ENCODE measurements at places on chromosomes 12 and 14.

DNA sequence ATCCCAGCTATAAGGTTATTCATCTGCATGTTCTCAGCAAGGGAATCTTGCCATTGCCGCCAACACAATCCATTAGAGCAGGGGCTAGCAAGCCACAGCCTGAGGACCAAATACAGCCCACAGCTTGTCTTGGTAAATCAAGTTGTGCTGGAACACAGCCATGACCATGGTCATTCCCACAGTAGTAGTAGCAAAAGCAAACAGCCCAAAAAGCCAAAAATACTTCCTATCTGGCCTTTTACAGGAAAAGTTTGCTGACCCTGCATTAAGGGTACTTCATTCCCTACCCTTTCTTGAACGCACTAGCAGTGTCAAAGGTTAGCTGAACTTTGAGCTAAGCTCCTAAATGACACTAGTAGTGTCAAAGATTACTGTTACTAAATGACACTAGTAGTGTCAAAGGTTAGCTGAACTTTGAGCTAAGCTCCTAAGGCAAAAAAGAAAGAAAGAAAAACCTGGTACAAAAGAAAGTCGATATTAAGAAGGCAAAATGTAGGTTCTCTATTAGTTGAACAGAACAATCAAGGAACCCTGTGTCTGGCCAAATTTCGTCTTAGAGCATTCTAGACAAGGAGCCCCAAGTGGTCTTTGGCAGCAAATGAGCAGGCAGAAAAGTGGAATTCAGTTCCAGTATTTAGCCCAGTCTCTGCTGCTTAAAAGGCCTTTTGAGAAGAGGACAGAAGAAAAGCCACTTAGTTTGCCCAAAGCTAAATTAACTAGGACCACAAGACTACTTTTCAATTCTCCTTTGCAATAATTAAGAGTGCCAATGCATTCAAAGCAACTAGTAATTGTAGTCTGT, 67.7 kb downstream of the NT5DC3 start:
- no peak for DNase-seq

DNA sequence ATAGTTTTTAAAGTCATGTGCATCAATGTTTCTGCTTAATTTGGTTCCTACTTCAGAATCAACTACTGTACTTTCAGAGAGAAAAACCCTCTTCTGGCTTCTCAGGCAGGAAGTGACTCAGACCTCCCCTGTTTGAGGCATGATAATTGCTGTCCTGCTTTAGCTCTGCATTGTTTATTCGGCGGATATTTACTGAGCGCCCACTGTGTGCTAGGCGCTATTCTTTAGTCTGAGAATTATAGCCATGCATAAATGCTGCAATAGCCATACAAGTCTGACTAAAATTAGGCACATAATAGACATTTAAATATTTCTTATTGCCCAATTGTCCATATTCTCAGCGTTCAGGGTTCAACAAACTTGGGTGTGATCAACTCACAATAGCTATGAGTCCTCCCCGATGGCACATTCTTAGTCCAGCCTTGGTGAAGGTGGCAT, 6.1 kb upstream of the AMIGO2 start:
- DNase-seq: no peak

GRCh38 chr14:90321891-90322290, 9.8 kb downstream of the NRDE2 start:
- no peak for DNase-seq

- no peak for DNase-seq
Observed at GRCh38 chr14:64620910-64621309, 71.1 kb downstream of the PPP1R36 start.

- DNase-seq: no peak
Observed at GRCh38 chr12:16606201-16606849, 363 bp upstream of the LMO3 start.

- no peak for DNase-seq
Observed at GRCh38 chr12:50387487-50387886, 8.9 kb downstream of the FAM186A start.

DNA sequence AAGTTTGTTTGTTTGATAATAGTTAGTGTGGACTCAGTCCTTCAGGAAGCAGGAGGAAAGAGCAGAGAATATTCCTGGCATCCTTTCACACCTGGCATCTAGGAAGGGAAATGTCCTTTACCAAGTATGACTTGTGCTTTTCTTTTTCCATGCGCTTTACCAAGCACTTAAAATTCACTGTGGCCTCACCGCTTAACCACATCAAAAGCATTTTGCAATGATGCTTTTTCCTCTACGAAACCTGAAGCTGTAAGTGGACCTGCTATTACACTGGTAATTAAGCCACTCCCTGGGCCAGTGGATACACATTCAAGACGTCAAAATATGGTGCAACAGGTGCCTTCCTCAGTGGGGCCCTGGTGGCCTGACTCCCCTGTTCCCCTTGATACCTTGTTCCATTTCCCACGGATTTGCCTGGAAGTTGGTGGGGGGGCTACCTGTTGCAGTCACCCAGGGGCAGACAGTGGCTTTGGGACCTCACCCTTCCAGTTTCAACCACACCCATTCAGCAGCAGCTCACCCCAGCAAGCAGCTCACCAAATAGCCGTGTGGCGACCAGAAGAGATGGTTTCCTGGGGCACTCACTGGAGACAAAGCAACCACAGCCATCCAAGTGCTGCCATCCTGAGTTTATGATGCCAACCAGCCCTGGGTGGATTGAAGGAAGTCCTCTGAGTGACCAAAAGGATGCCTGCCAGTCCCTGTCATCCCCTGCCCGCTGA, 14.2 kb upstream of the FZD10 start:
- no peak for DNase-seq

- DNase-seq: no peak
Observed at GRCh38 chr14:24250354-24250753, 7.9 kb upstream of the TINF2 start.

- DNase-seq: no peak
Observed at GRCh38 chr12:94879542-94879941, 124.0 kb downstream of the NDUFA12 start.

GRCh38 chr14:70027785-70028428, 148.7 kb downstream of the SMOC1 start:
- DNase-seq: no peak

DNA sequence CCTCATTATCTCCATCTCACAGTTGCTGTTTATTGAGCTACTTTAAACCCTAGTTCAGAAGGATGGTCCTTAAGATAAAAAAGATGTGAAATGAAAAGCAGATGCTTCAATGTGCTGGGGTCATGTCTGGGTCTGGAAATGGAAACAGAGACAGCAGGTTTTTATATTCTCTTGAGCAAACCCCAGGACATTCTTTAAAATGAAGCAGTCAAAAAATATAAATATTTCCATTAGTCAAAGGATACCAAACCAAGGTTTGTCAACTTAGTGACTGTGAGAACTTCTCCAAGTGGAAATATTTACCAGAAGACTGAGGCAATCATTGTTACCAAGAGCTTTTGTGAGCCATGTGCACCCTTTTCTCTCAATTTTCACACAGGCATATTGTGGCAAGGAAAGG, 102.5 kb upstream of the DIO2 start:
- no peak for DNase-seq

GRCh38 chr12:40828593-40828990, 136.4 kb downstream of the CNTN1 start:
- DNase-seq: no peak

- DNase-seq: no peak
Observed at GRCh38 chr12:54443446-54443845, 24.4 kb upstream of the ITGA5 start.

DNA sequence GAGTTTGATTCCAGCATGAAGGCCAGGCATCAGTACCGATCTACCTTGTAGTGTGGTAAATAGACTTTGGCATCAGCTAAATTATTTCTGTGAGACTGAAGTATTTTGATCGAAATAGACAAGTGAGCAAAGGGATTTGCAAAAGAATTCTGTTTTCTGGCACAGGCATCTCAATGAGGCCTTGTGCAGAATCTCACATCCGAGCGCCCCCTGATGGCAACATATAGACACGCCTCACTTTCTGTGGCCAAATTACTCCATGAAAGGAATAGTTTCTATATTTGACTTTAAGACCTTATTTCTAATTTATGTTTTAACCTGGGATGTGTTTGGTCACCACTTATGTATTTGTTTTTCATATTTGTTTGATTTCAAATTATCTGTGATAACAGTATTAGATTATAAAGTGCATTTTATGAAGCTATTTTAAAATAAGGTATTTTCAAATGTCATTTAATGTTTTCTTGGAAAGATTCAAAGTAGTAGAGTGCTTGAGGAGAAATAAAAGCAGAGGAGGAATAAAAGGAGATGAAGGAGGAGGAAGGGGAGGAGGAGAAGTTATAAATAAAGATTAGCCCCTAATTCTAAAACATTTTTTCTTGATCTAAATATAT, 731.9 kb downstream of the NRXN3 start:
- no peak for DNase-seq

DNA sequence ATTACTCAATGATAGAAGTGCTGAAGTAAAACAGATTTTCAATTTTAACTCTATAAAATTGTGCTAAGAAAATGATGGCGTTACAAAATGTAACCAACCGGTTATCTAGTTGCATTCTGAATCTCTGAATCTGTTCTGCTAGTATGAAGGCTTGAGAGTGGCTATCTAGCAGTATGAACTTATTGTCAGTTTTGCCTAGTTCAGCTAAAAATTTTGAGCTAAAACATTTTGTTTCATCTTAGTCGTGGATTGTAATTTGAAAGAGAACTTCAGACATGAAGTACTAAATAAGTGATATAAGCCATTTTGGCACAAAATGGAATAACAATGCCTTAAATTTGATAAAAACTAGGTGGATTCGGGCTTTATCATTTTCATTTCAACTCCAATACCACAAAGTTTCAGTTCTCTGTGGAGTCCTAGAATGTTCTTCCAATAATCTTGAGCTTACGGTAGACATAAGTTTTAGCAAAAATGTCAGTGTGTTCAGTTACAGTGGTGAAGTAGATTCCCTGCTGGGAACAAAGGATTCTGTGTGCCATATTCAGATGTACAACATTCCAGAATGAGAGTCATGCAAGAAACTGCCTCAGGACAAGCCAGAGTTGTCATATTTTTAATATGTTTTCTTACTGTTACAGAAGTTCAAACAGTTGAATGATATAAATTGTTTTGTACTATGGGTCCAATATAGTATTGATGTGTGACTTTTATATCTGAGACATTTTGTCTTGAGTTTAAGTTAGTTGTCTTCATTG, 28.1 kb downstream of the ATP6V1D start:
- DNase-seq: no peak

DNA sequence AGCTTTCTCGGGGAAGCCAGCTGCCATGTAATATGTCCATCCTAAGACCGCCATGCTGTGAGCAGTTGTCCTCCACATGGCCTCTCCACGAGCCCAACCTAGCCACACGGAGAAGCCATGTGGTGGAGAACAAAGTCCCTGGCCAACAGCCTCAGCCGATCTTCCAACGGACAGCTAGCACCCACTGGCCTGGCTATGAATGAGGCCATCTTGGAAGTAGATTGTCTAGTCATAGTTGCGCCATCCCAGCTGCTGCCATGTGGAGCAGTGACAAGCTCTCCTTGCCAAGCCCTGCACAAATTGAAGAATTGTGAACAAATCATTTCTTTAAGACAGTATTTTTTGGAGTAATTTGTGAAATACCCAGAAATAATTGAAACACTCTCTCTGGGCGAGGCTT, 49.3 kb upstream of the USP44 start:
- no peak for DNase-seq

DNA sequence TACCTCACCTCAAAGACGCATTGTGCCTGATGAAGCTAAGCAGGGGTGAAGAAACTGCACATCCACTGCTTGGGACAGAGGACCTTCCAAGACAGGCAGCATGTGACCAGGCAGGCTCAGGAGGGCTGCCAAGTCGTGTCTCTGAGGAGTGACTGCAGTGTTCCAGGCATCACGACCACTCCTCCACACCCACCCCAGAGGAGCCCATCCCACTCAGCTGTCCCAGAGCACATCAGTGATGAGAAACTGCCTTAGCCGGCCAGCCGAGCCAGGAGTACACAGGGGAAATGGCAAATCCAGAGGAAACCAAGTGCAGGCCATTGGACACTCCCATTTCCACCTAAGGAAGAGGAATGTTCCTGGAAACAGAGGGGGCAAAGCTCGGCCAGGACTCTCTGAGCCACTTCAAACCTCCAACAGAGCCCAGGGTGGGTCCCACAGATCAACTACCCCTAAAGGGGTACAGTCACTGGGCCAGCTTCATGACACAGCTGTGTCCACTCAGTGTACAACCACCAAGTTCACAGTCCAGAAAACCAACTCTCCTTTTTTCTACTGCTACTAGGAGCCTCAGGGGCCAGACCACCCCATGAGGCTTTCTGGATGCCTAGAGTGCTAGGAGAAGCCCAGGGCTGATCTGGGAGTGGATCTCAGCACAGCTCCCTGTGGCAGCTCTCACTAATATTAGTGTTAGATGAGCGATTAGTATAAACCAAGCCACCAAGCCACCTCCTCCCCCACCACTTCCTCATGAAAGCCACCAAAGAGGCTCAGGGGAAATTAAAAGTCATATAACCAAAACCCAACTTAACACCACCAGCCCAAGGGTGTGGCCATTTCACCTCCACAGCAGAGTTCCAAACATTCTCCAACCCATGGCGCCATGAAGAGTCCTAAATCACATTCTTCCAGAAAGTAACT, 15.4 kb downstream of the PXN start:
- no peak for DNase-seq

GRCh38 chr12:45327823-45328383, 112.0 kb downstream of the ANO6 start:
- DNase-seq: no peak

DNA sequence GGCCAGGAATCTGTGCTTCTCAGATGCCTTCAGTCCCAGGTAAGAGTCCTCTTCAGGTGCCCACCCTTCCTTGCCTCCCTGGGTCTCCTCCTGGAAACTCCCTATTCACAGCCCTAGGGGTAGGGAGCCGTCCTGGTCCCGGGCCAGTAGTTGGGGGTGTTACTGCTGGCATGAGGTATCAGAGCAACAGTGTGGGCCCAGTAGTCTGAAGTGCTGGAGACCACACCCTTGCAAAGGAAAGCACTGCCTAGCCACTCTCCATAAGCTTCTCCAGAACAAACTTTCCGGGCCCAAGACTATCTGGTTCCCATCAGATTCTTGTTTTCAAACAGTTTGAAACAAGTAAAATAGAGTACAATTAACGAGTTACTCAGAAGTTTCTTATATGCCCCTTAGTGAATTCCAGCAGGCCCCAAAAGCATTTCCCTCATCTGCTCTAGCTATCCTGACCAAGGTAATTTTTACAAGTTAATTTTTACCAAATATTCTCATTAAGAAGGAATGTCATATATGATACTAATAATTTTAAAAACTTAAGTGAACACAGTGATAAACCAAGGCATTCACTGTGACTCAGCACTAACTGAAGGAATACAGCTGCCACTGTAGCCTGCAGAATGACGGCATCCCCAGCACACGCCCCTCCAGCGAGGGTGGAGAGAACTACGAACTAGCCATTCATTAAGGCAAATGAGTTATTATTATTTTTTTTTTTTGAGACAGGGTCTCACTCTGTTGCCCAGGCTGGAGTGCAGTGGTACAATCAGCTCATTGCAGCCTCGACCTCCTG, 49.4 kb downstream of the MOK start:
- DNase-seq: no peak

- no peak for DNase-seq
Observed at GRCh38 chr12:129863938-129864337, 39.9 kb downstream of the TMEM132D start.

DNA sequence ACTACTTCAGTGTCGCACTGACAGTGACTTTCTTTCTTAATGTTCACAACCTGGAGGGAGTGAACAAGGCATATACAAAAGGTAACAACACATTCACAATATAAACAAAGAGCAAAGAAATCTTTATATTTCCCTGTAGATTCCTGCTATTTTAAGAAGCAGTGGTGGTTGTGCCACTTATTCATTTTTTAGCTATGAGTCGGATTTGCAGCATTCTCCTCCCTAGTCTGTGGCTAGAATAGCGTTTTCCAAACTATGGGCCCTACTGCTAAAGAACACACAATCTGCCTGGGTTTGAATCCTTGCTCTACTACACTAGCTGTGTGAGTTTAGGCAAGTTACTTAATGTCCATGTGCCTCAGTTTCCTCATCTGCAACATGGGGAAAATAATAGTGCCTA, 18.6 kb upstream of the MDM1 start:
- no peak for DNase-seq
